ENCODE measurements at places on chromosomes 16 and 17. TPM values are rescaled to one million over a fixed set of nuclear protein-coding genes. Genes with fewer than 3 reads are reported as not detected.

GRCh38 chr16:29664091-29664921, 1.3 kb downstream of the SPN start:
- DNase-seq, result no peak

DNA sequence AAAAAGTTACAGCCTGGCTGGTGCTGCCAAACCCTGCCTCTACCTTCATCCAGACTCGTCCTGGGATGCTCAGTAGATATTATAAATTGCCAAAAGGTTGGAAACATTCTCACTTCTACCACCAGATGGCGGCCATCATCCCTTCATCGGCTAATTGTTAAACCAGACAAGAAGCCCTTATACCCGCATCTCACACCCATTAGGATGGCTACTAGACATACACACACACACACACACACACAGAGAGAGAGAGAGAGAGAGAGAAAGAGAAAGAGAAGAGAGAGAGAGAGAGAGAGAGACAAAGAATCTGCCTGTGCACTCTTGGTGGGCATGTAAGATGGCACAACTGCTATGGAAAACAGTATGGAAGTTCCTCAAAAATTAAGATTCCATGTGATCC, 15.0 kb upstream of the SCIMP start:
- DNase-seq, result peak; percentile 86

- DNase-seq, result no peak
These were observed 165.4 kb downstream of the SEC14L1 start for GRCh38 chr17:77306048-77306789.

GRCh38 chr17:31339906-31340661, 18.7 kb upstream of the EVI2A start:
- DNase-seq, result peak; percentile 79

The CORO1A gene
- 0.26 TPM for total RNA-seq

The ITGAX gene
- under 0.01 TPM for total RNA-seq

The TNRC6A gene
- total RNA-seq, result 49.4 TPM

The MMP2 gene
- total RNA-seq, result 1,311 TPM

All from fibroblast of lung (primary cell).